PC-9 (cell line): ENCODE measurements at places on chromosomes 2 and 18. TPM values are rescaled to one million over a fixed set of nuclear protein-coding genes. Genes with fewer than 3 reads are reported as not detected.

DNA sequence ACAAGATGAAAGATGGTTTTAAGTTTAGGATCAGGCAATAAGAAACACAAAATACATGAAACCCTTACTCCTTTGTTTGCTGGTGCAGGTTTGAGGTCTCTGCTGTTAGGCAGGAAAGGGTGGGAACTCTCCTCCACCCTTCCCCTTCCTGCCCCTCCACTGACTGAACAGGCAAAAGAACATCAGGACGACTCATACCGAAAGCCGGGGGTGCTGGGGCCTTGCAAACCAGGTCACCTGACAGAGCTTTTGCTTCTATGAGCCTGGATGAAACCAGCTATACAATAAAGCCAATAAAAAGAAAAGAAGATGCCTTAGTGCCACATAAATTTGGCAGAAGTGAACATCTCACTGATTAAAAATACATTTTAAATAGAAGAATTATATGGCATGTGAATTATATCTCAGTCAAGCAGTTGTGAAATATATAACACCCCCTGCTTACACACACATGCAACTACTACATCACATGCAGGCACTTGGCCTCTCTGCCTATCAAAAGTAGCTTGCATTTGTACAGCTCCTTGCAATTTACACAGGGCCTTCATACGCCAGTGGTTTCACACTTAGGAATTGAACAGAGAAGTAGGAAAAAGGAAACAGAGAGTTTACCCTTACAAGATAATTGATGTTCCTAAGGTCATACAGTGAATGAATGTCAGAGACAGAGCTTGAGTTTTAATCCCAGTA, 215.1 kb upstream of the TRIB2 start:
- DNase-seq = no peak

The IL18RAP gene
- total RNA-seq = not detected in 2 replicates

DNA sequence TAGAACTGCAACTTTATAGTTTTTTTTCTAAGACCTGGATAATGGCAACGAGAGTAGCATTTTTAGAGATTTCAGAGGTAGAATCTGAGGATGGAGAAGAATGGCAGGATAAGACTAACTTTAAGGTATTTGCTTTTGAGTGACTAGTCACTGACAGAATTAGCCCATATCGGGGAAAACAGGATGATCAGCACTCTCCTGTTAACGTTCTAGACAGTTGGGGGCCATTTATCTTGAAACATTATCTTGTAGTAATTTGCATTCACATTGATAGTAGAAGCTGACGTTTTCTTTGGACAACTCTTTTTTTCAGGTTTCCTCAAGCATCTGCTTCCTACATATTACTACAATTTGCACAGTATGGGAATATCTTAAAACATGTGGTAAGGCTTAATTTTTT, 32.9 kb downstream of the NUP35 start:
- no peak for DNase-seq

GRCh38 chr2:3665886-3666612, 8.0 kb downstream of the ALLC start:
- DNase-seq = no peak
